ENCODE measurements at places on chromosomes 7 and 10. TPM values are rescaled to one million over a fixed set of nuclear protein-coding genes. Genes with fewer than 3 reads are reported as not detected.

GRCh38 chr7:12508554-12508953 is 62.0 kb upstream of the SCIN start:
- no peak for DNase-seq

DNA sequence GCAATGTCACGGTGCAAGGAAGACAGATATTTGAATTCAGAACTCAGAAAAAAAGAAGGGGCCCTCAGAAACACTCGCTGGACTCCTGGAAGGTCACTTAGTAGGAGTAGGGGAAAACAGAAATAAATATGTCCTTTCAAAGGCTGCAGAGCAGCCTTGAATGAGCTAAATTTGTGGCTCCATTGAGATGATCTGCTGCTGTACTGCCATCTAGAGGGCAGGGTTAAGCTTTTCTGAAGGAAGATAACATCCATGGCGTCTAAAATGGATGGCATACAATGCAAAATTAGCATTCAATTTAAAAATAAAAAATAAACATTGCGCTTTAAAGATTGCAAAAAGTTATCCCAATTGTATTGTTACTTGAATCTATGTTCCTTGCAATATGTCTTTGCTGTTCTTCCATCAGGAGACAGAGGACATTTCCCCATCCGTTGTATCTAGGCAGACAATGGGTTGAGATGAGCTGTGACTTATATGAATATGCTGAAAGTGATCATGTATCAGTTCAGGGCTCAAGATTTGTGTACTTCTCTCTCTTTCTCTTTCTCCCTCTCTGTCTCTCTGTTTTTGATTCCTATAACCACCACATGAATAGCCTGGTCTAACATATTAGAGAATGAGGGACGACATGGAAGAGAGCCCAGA is 642.2 kb downstream of the SH2D4B start:
- no peak for DNase-seq

GRCh38 chr10:6177880-6178281 is 24.9 kb upstream of the PFKFB3 start:
- DNase-seq, result no peak

DNA sequence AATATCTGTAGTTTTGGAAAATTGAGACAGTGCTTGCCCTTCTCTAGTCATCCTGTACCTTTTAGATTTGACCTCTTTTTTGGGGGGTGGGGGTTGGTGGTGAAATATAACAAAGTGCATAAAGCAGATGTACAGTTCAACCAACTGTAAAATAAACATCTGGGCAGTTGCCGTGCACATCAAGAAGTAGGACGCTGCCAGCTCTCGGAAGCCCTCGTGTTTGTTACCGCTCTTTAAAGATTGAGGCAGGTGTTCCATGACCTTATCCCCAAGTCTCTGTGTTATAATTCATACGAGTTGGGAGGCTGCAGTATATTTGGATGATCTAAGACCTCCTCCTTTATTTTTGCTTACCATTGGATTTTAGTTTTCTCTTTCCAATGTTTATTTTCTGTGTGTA is 55.1 kb downstream of the SDK1 start:
- no peak for DNase-seq

- DNase-seq, result no peak
Measured at GRCh38 chr7:86863452-86863851, 196.0 kb downstream of the ELAPOR2 start.

- DNase-seq, result no peak
Measured at GRCh38 chr10:60534761-60535389, 145.2 kb upstream of the ANK3 start.

Gene NEBL
- polyA plus RNA-seq, result 187 TPM

Gene NKX2-3
- not detected for polyA plus RNA-seq

Gene ZNF853
- 5.7 TPM for polyA plus RNA-seq

Gene FAS
- polyA plus RNA-seq, result 1.6 TPM

Gene VWDE
- polyA plus RNA-seq, result not detected

Gene CHPF2
- 11.4 TPM for polyA plus RNA-seq

Data from heart left ventricle (tissue), 16 donors.